ENCODE measurements at places on chromosomes 2 and 18.

DNA sequence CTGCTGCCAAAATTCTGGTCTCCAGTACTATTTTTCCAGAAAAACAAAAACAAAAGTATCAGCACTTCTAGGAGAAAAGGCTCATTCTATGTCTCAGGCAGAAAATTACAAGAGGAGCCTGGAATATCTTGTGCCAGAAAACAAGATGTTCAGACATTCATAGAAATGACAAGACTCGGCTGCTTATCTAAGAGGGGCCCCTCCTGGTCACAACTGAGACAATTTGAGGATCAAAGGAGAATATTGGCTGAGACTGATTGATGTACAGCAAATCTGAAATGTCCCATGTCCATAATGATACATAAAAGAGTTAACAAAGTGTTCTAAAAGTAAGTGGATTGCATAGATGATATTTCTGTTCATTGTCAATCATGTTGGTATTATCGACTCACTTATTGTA, 2.4 kb upstream of the RPS7 start:
- DNase-seq = no peak

DNA sequence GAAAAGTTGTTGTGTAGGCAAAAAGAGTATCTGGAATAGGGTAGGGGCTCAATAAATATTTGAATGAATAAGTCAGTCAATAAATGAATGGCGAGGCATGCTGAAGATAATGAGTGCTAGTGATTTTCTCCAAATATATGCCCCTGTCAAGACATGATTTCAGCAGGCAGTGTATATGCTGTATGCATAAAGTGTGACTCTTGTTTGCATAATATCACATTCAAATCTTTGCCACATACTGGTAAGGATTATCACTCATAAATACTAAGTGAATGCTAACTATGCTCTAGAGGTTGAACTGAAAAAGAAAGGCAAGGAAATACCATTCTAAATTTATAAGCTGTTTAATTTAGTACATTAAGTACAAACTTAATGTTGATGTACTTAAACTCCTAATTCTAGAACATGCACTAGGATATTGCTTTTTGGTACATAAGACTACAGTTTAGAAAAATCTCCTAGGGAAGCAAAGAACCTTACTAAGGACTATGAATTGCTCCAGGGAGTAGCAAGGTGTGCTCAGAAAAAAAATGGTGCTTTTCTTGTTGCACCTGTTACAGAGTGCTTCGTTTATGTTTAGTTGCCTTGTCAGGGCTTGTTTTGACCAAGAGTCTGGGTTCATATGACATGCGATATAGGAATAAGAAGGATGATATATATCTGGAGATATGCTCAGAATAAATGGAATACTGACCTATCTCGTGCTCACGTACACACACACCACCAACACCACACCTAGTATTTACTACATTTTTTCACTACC, 224.0 kb upstream of the TANK start:
- no peak for DNase-seq

- DNase-seq = no peak
Measured at GRCh38 chr2:111100087-111100764, 20.5 kb upstream of the BCL2L11 start.

DNA sequence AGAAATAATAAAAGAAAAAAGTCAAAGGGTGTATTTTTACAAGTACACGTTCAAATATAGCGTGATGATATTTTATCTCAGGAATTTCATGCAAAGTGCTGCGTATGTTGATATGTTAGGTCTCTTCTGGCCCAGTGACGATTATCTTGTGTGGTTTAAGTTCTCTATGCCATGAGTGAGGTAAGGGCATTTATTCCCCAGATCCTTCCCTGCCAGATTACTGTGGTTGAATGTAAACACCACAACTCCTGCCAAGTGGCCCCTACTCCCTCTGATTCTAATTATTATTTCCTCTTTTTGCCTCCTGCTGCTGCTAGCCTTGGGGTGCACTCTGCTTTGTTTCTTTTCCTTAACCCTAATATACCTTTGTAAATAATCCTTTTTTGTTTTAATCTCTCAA, 12.2 kb downstream of the SCN2A start:
- DNase-seq = no peak

DNA sequence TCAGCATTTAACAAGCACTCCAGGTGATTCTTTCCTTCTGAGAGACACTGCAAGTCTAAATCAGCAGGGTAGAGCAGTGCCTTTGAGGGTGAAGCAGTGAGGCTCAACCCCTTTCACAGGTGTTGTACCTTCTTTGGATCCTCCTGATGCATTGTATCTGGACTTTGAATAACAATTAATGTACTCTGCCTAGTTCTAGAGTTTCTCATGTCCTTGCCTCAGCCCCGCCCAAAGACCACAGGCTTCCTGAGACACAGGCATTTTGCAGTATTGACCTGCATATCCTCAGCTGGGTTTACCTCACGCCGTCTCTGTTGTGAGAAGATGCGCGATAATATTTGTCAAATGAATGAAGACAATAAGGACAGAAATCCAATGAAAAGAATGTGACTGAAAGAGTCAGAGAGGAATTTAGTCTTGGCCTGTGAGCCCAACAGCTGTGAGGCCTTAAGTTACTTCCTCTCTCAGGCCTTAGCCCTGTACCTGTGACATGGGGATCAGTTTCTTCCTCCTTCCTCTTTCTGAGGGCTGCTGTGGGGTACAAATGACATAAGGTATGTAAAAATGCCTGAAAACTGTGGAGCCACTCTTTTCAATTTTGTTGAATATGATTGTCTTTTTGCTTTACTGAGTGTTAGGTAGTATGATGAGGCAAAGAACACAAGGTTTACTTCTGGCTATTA, 43.7 kb downstream of the WIPF1 start:
- no peak for DNase-seq

GRCh38 chr2:72145658-72146329, 1.9 kb downstream of the CYP26B1 start:
- no peak for DNase-seq

DNA sequence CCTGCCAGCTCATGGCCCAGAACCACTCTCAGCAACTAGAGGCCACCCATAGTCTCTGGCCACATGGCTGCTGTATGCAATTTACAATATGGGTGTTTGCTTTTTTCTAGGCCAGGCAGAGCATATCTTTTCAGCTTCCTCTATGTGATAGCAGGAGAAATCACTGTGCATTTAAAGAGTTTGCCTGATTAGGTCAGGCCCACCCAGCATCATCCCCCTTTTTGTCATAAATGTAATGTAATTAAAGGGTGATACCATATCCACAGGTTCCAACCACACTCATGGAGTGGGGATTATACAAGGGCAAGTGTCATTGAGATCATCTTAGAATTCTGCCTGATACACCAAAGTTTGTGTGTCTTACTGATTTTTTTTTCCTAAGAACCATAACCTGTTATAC, 71.7 kb upstream of the TTC21B start:
- DNase-seq = no peak

GRCh38 chr2:109137616-109138015, 8.6 kb downstream of the SH3RF3 start:
- DNase-seq = no peak

- DNase-seq = peak; percentile 44
Measured at GRCh38 chr2:160703648-160704585, 210.3 kb upstream of the RBMS1 start.

DNA sequence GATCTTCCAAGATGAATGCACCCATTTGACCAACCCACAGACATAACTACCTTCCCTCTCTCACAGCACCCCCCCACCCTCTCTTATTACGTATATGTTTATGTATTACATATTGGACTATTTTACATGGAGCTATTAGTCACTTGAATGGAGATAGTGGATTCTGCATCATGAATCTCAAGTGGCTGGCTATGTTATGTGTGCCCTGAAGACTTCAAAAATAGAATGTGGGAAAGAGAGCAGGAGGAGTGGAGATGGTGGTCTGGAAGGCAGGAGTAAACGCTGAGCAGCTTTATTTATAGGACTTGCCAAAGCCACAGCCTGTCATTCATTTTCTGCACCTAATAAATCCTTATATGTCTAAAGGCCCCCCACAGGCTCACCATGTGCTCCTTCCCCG, 4.9 kb downstream of the ANTXR1 start:
- no peak for DNase-seq

DNA sequence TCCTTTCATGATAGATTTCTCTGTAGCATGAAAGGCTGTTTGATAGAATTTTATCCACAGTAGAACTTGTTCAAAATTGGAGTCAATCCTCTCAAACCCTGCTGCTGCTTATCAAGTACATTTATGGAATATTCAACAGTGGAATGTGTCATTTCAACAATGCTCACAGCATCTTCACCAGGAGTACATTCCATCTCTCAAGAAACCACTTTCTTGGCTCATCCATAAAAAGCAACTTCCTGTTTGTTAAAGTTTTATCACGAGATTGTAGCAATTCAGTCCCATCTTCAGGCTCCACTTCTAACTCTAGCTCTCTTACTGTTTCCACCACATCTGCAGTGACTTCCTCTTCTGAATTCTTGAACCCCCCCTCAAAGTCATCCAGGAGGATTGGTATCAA, 29.4 kb downstream of the PDCL3 start:
- no peak for DNase-seq

GRCh38 chr2:152189622-152190495, 14.3 kb upstream of the STAM2 start:
- peak; percentile 22 for DNase-seq

GRCh38 chr2:61967262-61967661, 61.8 kb downstream of the COMMD1 start:
- no peak for DNase-seq

DNA sequence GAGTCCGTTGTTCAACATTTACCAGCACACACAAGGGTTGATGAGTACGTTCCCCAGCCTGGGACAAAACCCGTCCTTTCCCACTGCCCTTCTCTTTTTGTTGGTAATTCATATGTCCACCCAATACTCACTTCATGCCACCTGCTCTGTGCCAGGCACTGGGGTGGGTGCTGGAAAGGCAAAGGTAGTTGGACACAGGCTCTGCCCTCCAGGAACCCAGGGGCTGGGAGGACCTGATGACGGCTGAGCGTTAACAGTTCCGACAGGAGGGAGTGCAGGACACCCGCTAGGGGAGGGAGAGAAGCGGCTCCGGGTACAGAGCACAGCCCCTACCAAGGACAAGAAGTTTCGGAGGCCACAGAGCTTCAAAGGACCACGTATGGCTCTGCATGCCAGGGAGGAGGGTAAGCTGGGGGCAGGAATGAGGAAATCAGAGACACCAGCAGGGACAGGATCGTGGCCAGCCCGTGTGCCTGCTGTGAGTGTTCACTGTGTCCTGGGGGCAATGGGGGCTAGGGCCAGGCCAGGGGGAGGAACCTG, 134.1 kb upstream of the GPC1 start:
- DNase-seq = no peak

GRCh38 chr2:165933211-165933910, 20.2 kb downstream of the TTC21B start:
- no peak for DNase-seq

GRCh38 chr18:63936932-63937393, 12.1 kb upstream of the HMSD start:
- DNase-seq = no peak

GRCh38 chr2:182606728-182607681, 109.1 kb upstream of the DNAJC10 start:
- no peak for DNase-seq

- no peak for DNase-seq
Measured at GRCh38 chr2:235594041-235594440, 100.2 kb downstream of the AGAP1 start.

DNA sequence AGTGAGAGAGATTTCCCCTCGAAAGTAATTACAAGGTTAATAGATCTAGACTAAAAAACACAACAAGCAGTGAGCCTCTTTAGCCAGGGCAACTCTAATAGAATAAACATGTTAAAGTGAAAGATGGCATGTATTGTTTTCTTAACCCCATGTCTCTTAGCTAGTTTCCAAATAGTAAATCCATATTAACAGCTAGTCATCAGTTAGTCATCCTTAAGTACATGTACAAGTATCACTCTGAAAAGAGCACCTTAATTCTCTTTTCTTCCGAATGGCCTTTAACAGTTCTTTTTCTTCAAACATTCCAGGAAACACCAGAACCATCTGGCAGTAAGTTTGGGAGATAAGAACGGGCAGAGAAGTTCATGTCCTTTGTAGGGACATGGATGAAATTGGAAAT, 1480.0 kb downstream of the LRP1B start:
- DNase-seq = no peak

GRCh38 chr2:133166031-133166430, 402.2 kb downstream of the NCKAP5 start:
- DNase-seq = no peak

DNA sequence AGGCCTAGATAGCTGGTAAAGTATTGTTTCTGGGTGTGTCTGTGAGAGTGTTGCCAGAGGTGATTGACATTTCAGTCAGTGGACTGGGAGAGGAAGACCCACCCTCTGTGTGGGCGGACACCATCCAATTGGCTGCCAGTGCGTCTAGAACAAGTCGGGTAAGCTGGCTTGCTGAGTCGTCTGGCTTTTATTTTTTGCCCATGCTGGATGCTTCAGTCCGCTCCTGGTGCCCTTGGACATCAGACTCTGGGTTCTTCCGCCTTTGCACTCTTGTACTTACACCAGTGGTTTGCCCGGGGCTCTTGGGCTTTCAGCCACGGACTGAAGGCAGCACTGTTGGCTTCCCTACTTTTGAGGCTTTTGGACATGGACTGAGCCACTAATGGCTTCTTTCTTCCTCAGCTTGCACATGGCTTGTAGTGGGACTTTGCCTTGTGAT, 24.3 kb downstream of the DIS3L2 start:
- peak; percentile 9 for DNase-seq

- DNase-seq = no peak
Measured at GRCh38 chr2:156343940-156344301, 11.4 kb upstream of the NR4A2 start.

DNA sequence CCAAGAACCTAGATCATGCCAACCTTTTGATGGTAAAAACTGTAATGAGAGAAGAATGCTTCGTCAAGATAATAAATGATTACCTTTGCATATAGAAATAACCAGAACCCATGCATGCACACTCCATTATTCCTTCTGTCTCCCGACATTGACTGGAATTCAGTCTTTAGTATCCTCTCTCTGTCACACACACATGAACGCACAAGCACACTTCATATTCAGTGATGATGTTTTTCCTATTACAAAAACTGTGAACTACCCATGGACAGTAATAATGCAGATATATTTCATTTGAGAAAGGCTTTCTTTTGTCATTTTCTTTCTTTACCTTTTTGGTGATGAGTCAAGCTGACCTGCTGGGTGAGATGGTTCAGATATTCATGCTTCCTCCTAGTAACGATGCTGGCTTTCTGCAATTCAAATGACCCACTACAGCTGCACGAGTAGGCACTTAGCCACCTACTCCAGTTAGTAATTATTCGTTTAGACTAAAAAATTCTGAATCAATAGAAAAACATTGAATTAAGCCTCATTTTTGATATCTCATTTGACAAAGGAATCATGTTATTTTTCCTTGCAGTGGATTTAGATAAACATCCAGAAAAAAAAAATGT, 382.2 kb downstream of the TGIF1 start:
- no peak for DNase-seq
